ENCODE measurements at places on chromosomes 3 and 15.

- no peak for DNase-seq
These were observed 512.7 kb upstream of the CDIN1 start for GRCh38 chr15:36066757-36067156.

GRCh38 chr3:159895430-159895829, 93.2 kb upstream of the IL12A start:
- DNase-seq = no peak

- DNase-seq = no peak
These were observed 528.1 kb upstream of the MCTP2 start for GRCh38 chr15:93703092-93703739.

- no peak for DNase-seq
These were observed 8.5 kb upstream of the PLXND1 start for GRCh38 chr3:129614927-129615363.

- DNase-seq = no peak
These were observed 6.0 kb downstream of the CHCHD4 start for GRCh38 chr3:14118400-14119381.

DNA sequence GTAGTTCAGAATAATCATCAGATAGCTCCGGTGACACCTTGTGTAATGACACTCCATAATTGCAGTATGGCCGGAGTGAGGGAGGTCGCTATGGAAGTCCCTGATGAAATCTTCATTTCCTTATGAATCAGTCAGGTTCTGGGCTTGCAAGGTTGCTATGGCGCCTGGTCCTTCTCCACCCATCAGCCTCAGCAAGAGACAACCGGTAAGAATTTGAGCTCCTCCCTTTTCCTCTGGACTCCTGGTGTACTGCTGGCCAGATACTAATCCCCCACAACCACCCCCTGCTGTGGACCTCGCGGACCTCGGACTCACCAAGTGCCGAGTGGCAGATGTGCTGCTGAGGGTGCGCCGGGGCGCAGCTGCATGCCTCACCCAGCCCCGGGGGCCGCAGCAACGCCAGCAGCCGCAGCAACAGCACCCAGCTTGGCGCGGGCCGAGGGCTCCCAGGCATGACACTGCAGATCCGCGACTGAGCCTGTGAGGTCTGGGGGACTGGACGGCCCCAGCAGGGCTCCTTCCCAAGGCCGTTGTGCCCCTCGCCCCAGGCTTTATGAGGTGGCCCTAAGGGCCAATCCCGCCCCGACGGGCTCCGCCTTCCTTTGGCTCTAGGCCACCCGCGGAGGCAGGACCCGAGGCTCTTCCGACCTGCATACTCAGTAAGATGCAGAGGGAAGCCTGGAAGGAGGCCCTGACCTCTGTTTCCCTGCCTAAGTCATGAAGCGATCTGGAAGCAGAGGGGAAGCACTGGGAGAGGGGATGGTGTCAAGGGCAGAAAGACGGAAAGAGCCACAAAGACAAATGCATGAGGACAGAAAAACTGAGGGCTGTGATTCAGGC, at the start of gene TIMP4:
TIMP4 (minus strand) TSS at position 526 of the 840 bp plus-strand sequence; CDS start at position 454, 72 bp downstream.
- no peak for DNase-seq

DNA sequence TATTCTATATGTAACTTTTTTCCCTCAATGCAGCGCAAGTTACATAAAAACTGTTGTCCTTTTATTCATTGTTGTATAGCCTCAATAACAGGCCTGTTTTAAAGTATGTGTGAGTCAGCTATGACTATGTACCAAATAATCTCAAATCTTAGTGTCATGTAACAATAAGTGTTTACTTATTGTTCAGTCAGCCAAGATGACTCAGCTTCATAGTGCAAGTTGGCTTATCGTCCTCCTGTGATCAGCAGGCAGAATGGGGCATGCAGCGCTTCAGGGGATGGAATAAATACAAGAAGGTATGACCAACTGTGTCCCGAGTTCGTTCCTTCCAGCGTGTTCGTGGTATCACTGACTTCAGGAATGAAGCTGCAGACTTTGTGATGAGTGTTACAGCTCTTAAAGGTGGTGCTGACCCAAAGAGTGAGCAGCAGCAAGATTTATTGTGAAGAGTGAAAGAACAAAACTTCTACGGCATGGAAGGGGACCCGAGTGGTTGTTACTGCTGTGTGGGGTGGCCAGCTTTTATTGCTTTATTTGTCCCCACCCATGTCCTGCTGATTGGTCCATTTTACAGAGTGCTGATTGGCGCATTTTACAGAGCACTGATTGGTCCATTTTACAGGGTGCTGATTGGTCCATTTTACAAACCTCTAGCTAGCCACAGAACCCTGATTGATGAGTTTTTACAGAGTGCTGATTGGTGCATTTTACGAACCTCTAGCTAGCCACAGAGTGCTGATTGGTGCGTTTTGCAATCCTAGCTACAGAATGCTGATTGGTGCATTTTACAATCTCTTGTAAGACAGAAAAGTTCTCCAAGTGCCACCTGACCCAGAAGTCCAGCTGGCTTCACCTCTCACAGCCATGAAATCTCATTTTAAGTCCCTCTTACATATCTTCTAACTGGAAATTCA, 1016.0 kb downstream of the MCTP2 start:
- DNase-seq = no peak

DNA sequence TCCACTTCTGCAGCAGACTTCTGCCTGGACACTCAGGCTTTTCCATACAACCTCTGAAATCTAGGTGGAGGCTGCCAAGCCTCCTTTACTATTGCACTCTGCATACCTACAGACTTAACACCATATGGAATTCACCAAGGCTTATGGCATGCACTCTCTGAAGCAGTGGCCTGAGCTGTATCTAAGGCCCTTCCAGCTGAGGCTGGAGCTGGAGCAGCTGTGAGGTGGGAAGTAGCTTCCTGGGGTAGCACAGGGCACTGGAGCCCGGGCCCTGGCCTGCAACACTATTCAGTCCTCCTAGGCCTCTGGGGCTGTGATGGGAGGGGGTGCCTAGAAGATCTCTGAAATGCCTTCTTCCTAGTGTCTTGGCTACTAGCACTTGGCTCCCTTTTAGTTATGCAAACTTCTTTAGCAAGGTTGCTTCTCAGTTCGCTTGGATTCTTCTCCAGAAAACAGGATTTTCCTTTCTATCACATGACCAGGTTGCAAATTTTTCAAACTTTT, 186.6 kb upstream of the RORA start:
- DNase-seq = no peak

Data from CD4-positive, alpha-beta T cell (primary cell).